ENCODE measurements at places on chromosomes 12 and 14.

DNA sequence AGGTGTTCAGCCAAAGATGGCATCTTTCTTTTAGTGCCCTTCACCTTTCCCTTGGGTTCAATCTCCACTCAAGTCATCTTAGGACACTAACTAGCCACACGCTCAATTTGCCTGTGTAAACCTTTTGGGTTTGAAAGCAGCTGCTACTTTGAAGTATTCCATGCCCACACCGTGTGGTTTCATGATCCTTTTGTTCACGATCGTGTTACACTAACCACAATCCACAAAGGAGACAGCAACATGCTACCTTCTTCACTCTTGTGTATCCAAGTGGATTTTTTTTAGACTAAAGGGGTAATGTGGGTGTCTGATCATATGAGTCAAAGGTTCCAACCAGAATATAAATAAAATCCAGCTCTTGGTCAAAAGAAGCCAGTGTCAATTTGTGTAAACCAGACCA, 122.7 kb upstream of the FAR2 start:
- DNase-seq, result no peak

- no peak for DNase-seq
Observed at GRCh38 chr14:65834812-65835211, 422.3 kb downstream of the FUT8 start.

GRCh38 chr12:13100882-13101769, 2.3 kb downstream of the GSG1 start:
- peak; percentile 97 for DNase-seq

GRCh38 chr14:25215607-25216006, 165.7 kb upstream of the STXBP6 start:
- no peak for DNase-seq

- no peak for DNase-seq
Observed at GRCh38 chr12:101713059-101713682, 15.7 kb downstream of the CHPT1 start.

DNA sequence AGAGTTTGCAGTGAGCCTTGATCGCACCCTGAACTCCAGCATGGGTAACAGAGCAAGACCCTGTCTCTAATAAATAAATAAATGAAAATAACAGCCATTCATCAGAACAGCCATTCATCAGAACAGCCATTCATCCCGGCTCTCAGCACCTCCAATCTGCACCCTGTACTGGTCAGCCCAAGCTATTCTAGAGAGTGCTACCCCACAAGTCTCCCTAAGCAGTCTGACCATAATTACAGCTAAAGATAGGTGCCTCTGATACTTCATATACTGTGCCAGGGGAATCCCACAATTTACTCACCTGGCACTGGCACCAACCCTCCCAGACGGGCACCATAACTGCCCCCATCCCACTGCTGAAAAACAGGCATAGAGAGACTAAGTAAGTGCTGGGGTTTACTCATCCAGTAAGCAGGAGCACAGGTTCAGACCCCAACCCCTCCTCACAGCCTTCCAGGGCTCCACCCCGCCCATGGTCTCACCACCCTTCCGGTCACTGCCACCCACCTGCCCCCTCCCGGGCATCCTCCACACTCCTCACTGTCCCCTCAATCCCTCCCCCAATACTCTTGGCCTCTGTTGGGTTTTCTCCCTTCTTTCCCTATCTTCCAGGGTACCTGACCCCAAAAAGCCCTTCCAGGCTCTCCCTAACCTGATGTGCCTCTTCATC, 15.2 kb upstream of the EIF5 start:
- no peak for DNase-seq

- no peak for DNase-seq
Observed at GRCh38 chr12:57604992-57605810, 577 bp downstream of the DTX3 start.

GRCh38 chr14:105228562-105228961, 19.8 kb upstream of the BTBD6 start:
- DNase-seq, result no peak

DNA sequence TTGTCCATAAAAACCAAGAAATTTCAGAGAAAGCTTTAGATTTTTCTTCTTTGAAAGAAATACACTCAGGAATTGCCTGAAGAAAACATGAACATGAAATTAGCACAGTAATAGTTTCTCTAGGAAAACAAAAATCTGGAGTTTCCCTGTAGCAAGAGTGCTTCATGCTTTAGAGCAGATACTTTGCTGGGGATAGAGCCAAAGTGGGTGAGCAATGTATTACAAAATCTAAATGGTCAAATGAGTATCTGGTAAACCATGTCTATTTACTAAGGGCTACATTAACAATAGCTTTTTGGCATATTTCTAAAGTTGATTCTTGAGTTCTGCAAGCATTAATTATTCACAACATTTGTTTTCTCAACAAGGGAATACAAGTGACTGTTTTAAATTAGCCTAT, 26.2 kb downstream of the AVPR1A start:
- no peak for DNase-seq

DNA sequence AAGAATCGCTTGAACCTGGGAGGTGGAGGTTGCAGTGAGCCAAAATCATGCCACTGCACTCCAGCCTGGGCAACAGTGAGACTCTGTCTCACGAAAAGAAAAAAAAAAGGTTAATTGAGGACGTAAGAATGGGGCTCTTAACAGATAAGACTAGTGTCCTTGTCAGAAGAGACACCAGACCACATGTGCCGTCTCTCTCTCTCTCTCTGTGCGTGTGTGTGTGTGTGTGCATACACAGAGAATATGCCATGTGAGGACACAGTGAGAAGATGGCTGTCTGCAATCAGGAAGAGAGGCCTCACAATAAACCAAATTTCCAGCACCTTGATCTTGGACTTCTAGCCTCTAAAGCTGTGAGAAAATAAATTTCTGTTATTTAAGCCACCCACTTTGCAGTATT, 11.7 kb upstream of the ERC1 start:
- no peak for DNase-seq

GRCh38 chr12:26878661-26879119, 45.7 kb upstream of the ITPR2 start:
- DNase-seq, result no peak

DNA sequence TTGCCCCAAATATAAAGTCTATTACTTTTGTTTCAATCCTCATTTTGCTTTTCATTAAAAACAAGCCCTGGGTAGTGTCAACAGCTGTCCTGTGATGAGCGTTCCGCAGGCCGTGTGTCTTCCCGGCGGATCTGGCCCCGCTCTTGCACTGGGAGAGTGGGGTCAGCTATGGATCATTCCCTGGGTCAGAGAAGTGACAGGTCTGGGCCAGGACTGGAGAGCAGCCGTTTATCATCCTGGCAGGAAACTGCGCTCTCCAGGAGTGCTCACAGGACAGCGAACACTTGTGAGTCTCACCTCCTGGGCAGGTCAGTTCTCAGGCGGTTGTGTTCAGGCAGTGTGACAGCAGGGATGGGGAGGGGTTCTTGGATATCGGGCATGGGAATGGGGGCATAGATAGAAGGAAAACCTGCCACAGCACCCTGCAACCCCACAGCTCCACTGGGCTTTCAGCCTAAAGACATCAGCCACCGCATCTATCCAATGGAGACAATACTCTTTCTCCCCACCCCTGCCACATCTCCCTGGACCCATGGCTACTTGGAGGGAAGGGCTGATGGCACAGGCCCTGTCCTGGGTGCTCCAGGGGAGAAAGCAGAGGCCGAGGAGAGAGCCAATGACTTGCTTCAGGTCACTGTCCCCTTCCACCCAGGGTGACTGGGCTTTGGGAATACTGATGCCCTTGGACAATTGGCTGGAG, 47.8 kb upstream of the CHGA start:
- no peak for DNase-seq

GRCh38 chr12:28227251-28227650, 37.0 kb downstream of the CCDC91 start:
- DNase-seq, result no peak

DNA sequence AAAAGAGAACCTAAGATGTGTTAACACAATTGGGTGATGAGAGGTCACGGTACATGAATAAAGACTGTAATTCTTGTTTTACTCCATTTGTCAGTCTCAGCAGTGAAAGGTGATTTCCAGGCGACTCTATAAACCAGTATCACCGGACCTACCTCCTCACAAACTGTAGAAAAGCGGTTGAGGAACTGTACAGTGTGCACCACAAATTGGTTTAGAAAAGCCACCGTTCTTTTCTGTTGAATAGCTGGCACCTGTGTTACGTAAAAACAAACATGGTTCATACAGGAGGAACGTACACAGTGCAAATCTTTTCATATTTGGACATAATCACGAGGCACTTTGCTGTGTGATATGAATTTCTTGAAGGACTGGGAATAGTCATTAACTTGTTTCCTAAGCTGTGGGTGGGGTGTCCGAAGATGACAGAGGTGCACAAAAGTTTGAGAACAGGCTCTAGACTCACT, 663 bp downstream of the WASHC3 start:
- DNase-seq, result peak; percentile 31

All from inflammatory macrophage treated with lipopolysaccharide for 4 hours (primary cell).